ENCODE measurements at places on chromosomes 6 and 20.

GRCh38 chr20:59015812-59016711 is 3.2 kb upstream of the TUBB1 start:
- peak; percentile 54 for DNase-seq

- no peak for DNase-seq
These were observed 75.2 kb downstream of the ZHX3 start for GRCh38 chr20:41242352-41242751.

DNA sequence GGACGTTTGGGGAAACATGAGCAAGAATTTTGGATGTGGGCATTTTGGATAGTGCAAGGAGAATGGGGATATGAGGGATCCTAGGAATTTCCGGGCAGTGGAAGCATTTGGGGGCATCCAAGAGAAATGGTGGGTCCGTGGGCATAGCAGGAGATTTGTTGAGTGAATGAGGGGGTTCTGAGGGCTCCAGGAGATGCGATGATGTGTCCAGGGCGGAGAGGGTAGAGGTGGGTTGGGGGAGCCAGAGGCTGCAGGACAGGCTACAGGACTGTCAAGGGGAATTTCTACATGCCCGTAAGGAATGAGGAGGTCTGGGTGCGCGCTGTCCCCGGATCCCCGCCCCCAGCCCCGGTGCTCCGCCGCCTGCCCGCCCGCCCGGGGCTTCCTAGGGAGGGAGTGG is 364 bp downstream of the FRS3 start:
- no peak for DNase-seq

DNA sequence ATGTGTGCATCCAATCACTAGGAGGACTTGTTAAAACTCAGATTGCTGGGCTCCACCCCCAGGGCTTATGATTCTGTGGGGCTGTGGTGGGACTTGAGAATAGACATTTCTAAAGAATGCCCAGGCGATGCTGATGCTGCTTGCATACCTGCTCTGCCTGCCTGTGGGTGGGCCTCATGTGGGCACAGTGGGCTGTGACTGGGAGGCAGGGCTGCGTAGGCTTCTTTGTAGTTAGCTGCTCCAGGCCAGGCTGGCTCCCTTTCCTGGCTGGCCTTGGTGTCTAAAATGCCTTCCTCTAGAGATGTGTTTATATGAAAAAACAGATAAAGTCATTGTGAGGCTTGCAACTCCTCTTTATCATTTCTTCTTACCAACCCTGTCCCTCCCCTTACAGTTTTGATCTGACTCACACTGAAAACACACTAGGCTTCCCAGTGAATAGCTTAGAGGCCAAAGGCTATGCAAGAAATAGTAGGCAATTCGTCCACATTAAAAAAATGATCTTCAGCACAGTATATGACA is 495.5 kb upstream of the MAP3K7 start:
- no peak for DNase-seq

DNA sequence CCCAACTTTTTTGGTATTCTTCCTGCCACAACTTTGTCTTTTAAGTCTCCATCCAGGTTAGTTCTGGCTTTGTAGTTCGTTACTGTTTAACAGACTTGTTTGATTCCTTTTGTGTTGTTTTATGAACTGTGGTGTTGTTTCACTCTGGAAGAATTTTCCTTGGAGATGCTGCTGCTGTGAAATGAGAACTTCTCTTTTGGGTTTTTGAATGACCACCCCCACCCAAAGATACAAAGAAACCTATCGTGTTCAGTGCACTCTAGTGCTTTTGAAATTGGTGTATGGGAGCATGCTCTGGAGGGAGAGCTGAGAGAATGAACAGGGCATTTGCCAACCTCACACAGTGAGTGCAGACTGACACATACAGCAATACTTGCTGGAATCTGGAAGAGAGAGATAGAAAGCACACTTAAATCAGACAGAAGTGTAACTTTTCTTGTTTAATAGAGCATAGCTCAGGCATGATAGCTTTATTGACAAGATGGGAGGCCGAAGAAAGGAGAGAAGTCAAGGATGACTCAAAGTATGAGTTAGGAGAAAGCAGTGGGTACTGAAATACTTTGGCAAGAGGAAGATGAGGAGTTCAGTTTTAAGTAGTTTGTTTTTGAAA is 293.1 kb downstream of the SOX4 start:
- DNase-seq, result no peak

DNA sequence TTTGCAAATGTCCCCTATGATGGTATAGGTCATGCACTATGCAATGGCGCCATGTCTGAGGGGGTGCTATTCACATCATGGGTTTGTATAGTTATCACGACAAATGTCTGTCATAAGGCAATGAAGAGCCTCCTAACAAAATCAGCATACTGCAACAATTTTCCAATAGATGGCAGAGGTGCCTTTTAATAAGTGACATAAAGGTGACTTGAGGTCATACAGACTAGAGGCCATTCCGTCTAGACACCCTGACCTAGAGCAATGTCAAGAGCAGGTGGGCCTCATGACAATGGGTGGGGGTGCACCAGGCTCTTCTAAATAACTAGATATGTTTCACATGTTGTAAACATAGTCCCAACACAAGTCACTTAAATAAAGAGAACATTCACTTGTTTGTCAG is 107.7 kb downstream of the KIF6 start:
- DNase-seq, result no peak

GRCh38 chr6:21915707-21916260 is 322.2 kb downstream of the SOX4 start:
- DNase-seq, result no peak

- DNase-seq, result no peak
These were observed 94.2 kb downstream of the OLIG3 start for GRCh38 chr6:137399881-137400443.

- no peak for DNase-seq
These were observed 55.4 kb upstream of the MOXD1 start for GRCh38 chr6:132456700-132457143.

GRCh38 chr20:38805502-38805957 is at the start of gene PPP1R16B:
PPP1R16B (plus strand) TSS chr20:38805697; CDS start chr20:38835926, 30,229 bp downstream.
- no peak for DNase-seq

- DNase-seq, result no peak
These were observed 21.7 kb downstream of the UBD start for GRCh38 chr6:29537714-29538403.

DNA sequence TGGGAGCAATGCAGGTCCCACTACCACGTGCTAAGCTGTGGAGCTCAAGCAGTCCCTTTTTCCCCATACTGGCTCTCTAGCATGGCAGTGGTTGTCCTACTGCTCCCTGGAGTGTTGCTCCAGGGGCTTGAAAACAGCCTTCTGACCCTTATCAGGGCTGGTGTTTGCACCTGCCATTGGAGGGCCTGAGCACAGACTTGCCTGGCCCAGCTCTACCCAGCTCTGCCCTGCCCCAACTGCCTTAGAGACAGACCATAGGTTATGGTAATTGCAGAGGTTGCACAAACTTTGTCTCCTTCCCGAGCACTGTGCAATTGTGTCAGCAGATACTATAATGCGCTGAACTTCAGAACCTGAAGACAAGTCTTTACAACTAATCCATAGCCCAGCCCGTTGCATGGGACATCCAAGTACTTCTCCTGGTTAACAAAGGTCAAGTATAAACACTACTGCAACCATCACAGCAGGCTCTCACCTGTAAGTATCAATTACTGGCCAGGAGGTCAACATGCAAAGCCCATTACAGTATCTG is 58.7 kb downstream of the PDSS2 start:
- DNase-seq, result no peak

- no peak for DNase-seq
These were observed 15.1 kb downstream of the PTPRA start for GRCh38 chr20:2888224-2888955.

DNA sequence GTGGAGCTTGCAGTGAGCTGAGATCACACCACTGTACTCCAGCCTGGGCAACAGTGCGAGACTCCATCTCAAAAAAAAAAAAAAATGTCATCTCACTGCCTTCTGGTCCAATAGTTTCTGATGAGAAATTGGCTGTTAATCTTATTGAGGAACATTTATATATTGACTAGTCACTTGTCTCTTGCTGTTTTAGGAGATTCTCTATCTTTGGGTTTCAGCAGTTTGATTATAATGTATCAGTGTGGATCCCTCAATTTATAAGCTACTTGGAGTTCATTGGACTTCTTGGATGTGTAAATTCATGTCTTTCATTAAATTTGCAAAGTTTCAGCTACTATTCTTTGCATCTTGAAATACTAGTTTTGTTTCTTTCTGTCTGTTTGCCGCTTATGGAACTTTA is 11.2 kb downstream of the ZGPAT start:
- DNase-seq, result no peak

GRCh38 chr20:32753731-32754130 is 8.5 kb upstream of the DNMT3B start:
- no peak for DNase-seq

- DNase-seq, result no peak
These were observed 9.2 kb downstream of the KCNG1 start for GRCh38 chr20:51013577-51014330.

DNA sequence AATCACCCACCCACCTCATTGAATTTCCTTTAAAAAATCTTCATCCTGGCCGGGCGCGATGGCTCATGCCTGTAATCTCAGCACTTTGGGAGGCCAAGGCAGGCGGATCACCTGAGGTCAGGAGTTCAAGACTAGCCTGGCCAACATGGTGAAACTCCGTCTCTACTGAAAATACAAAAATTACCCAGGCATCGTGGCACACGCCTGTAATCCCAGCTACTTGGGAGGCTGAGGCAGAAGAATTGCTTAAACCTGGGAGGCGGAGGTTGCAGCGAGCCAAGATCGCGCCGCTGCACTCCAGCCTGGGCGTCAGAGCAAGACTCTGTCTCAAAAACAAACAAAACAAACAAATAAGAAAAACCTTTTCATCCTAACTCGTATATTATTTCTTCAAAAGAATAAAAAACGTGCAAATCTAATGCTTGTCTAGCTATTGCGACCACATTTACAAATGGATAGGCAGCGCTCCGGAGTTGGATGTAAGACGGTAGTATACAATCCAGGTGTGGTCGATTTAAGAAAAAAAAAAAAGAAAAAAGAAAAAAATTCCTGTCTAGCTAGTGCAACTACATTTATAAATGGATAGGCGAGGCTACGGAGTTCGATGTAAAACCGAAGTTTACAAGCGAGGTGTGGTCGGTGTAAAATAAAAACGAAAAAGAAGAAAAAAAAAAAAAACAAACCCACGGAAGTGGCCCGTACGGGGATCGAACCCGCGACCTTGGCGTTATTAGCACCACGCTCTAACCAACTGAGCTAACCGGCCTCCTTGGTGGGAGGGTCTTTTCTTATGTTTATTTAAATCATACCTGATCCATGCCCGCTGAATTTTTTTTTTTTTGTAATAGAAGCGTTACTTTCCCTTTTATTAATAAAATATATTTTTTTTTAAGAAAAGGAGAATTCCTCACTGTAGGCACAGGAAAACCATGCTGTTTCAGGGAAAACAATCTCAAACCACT is 70.7 kb upstream of the PRSS16 start:
- DNase-seq, result peak; percentile 87

GRCh38 chr6:25749837-25750236 is 4.7 kb upstream of the SLC17A4 start:
- DNase-seq, result no peak

- no peak for DNase-seq
These were observed 150.5 kb upstream of the PTPN1 start for GRCh38 chr20:50359607-50360217.

DNA sequence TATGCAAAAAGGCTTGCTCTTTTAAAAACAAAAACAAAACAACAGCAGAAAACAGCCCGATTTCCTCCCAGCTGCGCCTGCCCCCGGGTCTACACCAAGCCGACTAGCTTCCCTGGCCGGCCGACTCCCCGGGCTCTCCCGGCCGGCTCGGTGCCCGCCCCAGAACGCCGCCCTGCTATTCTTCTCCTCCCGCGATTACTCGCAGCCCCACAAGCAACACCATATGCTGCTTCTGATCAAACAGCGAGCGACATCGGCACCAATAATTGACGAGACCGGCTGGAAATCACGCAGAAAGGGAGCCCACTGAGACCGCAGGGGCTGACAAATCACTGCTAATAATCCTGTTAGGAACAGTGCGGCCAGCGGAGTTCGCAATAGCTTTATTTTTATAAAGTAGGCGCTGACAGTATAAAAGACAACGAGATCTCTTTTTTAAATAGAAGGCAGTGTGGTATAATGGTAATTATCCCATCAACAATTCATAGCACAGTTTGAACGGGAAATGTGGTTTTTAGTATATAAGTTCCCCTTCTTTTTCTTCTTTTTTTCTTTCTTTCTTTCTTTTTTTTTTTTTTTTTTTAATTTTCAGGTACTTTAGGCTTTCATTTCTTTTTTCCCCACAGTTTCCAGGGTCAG is 3.3 kb downstream of the SIM1 start:
- no peak for DNase-seq

DNA sequence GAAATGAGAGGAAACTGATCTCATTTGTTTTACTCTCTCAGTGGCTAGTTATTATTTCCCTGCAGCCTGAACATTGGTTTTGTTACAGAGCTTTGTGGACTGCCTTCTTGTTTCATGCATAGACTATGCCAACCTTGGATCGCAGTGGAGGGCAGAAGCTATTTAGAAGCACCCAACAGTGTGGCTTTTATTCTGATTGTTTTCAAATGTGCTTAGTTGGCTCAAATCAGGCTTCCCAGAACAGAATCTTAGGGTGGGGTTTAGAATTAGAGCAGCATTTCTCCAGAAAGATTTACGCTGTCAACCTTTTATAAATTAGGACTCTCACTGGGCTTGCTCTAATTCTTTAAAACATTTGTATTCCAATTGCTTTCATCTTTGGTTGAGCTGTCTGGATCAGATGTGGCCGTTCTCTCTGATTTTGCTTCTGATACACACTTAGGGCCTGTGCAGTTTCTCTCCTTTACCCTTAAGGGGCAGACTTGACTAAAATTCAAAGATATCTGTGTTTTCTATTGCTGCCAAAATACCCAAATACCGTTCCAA is 210.3 kb downstream of the BCKDHB start:
- DNase-seq, result no peak

DNA sequence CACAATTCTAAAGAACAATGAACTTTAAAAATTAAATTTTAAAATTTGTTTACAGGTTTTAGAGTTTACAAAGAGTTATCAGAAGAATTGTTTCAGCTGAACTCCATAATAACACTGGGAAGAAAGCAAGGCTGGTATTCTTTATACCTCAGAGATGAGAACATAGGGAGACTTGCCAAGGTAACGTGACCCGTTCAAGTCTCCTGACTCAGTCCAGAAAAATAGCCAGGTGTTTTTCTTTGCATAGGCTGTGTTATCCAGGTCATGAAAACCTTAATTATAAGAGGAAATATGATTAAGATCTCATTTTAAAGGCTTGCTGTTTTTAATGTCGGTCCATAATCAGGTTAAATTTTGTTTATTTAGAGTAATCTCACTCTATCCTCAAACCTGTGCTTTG is 8.5 kb upstream of the C6orf141 start:
- DNase-seq, result no peak

GRCh38 chr6:20404641-20405032 is 3.0 kb downstream of the E2F3 start:
- DNase-seq, result peak; percentile 68

DNA sequence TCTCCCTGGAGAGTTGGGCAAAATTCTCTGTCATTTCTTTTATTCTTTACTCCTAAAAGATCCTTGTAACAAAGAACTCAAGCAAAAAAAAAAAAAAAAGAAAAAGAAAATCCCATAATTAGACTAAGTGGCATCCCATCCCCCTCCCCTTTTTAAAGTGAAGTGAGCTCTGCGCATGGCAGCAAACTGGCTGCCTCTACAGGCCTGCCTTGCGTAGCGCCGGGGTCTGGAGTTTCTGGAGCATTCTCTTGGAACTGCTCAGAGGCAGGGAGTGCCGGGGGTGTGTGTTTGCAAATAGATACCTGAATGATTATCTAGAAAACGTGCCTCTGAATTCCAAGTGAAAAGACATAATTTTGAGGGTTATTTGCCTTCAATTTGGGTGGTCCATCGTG is 48.1 kb downstream of the FOXC1 start:
- DNase-seq, result no peak

Measured in hematopoietic multipotent progenitor cell treated with erythropoietin and hydrocortisone succinate and interleukin-3 and kit ligand, for 17 days (in vitro differentiated cells).